ENCODE measurements at places on chromosomes 11 and 22.

- no peak overlapping the region for H3K27ac ChIP-seq
- no peak overlapping the region for H3K4me3 ChIP-seq
- H3K4me1 ChIP-seq = no peaks in the 10 kb centered on the region
- DNase-seq = no peak
Observed at GRCh38 chr11:95821640-95822039, 31.3 kb downstream of the CEP57 start.

- H3K4me1 ChIP-seq = no peaks in the 10 kb centered on the region
- no peak overlapping the region for H3K27ac ChIP-seq
- DNase-seq = no peak
- peaks cover 6% of the 10 kb centered on the region for H3K27me3 ChIP-seq
- H3K4me3 ChIP-seq = no peak overlapping the region
- H3K36me3 ChIP-seq = no peaks in the 10 kb centered on the region
Observed at GRCh38 chr11:14411818-14412217, 52.8 kb upstream of the RRAS2 start.

GRCh38 chr11:123040111-123040432, 21.9 kb downstream of the HSPA8 start:
- no peak for DNase-seq
- H3K4me3 ChIP-seq = no peak overlapping the region
- H3K27me3 ChIP-seq = no peaks in the 10 kb centered on the region
- no peak overlapping the region for H3K27ac ChIP-seq
- H3K36me3 ChIP-seq = no peaks in the 10 kb centered on the region

GRCh38 chr11:17649696-17650095, 69.7 kb upstream of the MYOD1 start:
- no peak overlapping the region for H3K27ac ChIP-seq
- no peak for DNase-seq
- no peak overlapping the region for H3K4me3 ChIP-seq

Data from type B pancreatic cell (in vitro differentiated cells).